Activated T-cell treated with anti-CD3 and anti-CD28 coated beads, Interleukin-2, amount 50 U/mL, for 24 hours (primary cell): ENCODE measurements at places on chromosomes 6 and 20.

DNA sequence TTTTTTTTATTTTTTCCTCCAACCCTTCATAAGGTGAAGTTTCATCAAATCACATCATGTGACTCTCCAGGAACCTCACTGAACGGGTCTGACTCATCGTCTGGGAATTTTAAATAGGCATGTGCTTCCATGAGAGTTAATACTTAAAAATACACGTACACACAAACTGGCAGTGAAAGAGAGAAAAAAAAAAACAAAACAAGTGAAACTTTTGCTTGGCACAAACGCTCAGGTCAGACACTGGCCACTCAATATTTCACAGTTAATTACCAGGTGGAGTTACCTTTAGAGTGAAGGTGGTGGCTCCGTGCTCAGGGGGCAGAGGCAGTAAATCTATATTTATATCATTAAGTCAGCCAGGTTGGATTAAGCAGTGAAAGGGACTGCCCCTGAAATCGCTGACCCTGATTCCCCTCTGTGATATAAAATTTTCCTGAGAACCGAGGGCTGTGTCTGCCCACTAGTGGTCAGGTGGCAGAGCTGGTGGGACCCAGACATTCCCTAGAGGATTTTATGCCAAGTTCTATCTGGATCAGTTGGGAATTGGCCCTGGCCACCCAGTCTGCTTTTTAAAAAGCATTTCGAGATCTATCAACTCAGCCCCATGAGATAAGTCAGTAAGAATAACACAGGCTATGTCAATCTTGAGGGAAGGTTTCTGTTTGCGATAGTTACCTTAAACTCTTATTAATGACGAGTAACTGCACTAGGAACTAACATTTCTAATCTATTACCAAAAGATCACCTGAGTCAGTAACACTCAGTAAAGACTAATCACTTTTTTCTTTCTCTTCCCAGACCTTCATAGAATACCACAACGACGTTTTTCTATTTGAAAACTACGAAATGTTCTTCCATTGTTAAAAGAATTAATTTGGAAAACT lies 259.1 kb downstream of the HDGFL1 start:
- no peaks in the 10 kb centered on the region for H3K4me1 ChIP-seq

GRCh38 chr20:3383878-3384495 lies 23.5 kb downstream of the DNAAF9 start:
- H3K36me3 ChIP-seq = peaks cover 11% of the 10 kb centered on the region
- no peaks in the 10 kb centered on the region for H3K27me3 ChIP-seq
- DNase-seq = peak; percentile 50

- peaks cover 17% of the 10 kb centered on the region for H3K4me1 ChIP-seq
- DNase-seq = no peak
- no peaks in the 10 kb centered on the region for H3K27me3 ChIP-seq
- H3K36me3 ChIP-seq = peaks cover 24% of the 10 kb centered on the region
- H3K27ac ChIP-seq = peak overlapping the region; percentile 62
Observed at GRCh38 chr6:135323202-135323668, 142.1 kb downstream of the MYB start.

GRCh38 chr6:140041571-140042332 lies 667.3 kb upstream of the CITED2 start:
- no peaks in the 10 kb centered on the region for H3K36me3 ChIP-seq
- H3K27ac ChIP-seq = no peak overlapping the region
- H3K4me3 ChIP-seq = no peak overlapping the region
- peaks cover 8% of the 10 kb centered on the region for H3K4me1 ChIP-seq

GRCh38 chr20:49669601-49670189 lies 44.0 kb downstream of the B4GALT5 start:
- no peak for DNase-seq
- peak overlapping the region; percentile 84 for H3K27ac ChIP-seq
- peaks cover 62% of the 10 kb centered on the region for H3K4me1 ChIP-seq
- peak overlapping the region; percentile 52 for H3K4me3 ChIP-seq
- H3K27me3 ChIP-seq = no peaks in the 10 kb centered on the region
- peaks cover 6% of the 10 kb centered on the region for H3K36me3 ChIP-seq
